ENCODE measurements at places on chromosomes 2 and 18. TPM values are rescaled to one million over a fixed set of nuclear protein-coding genes. Genes with fewer than 3 reads are reported as not detected.
A peak's percentile ranks its signal among the peaks of the same experiment; 100 is the strongest.

- no peak overlapping the region for H3K27ac ChIP-seq
- no peak overlapping the region for H3K4me3 ChIP-seq
- peaks cover 2% of the 10 kb centered on the region for H3K27me3 ChIP-seq
- H3K4me1 ChIP-seq, result no peaks in the 10 kb centered on the region
- peaks cover 24% of the 10 kb centered on the region for H3K36me3 ChIP-seq
- no peak for DNase-seq
These were observed 78.2 kb downstream of the COA5 start for GRCh38 chr2:98530114-98530513.

GRCh38 chr2:201996006-201996405 is 37.6 kb upstream of the FZD7 start:
- no peak overlapping the region for H3K4me3 ChIP-seq
- peaks cover 2% of the 10 kb centered on the region for H3K27me3 ChIP-seq
- no peaks in the 10 kb centered on the region for H3K36me3 ChIP-seq

DNA sequence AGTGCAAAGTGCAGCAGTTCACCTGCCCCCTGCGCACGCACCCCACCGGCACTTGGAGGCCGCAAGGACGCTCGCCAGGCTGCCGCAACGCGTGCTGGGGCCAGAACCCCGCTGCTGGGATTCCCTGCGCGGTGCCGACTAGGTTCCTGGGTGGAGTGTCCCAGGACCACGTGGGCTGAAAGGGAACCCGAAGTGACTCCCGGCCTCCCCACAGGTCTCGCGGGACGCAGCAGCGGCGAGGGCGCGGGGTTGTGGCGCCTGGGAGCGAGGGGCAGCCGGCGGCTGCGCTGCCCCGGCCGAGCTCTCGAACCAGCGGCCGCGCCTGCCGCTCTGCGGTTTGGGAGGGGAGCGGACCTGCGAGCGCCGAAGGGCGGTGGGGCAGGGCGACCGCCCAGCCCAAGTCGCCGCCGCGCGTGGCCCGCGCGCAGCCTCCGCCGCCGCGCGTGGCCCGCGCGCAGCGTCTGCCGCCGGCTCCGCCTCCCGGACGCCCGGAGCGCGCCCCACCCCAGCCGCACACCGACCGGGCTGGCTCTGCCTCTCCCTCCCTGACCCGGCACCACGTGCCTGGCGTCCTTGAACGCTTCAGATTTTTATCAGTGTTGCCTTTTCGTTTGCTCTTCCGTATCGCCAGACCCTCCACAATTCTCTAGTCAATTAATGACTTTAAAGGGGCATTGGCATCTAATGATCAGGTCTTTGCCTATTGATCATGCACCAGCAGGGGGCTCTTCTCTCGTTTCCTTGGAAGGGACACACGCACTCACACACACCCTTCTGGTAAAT is at the start of gene FTCDNL1:
TSS of gene FTCDNL1 (minus strand) at position 475 of the 783 bp plus-strand sequence. CDS start 2,230 bp downstream, outside the sequence.
- H3K4me3 ChIP-seq, result peak within 1 kb of the TSS; percentile 97
- peak within 1 kb of the TSS; percentile 68 for H3K27ac ChIP-seq
- no peaks in the 10 kb centered on the region for H3K36me3 ChIP-seq
- peak; percentile 64 for DNase-seq

GRCh38 chr18:64717026-64717425 is 568.1 kb upstream of the LINC00305 start:
- H3K4me3 ChIP-seq, result no peak overlapping the region
- DNase-seq, result no peak
- H3K27ac ChIP-seq, result no peak overlapping the region
- peaks cover 3% of the 10 kb centered on the region for H3K4me1 ChIP-seq

Gene TUBB8B
- total RNA-seq, result 1.4 TPM

Gene DES
- total RNA-seq, result 0.10 TPM

Gene GAL3ST2
- total RNA-seq, result not detected

Gene PLCL1
- 13.6 TPM for total RNA-seq

Gene KCNG2
- total RNA-seq, result 0.56 TPM

Gene SLC38A11
- not detected for total RNA-seq

All from endothelial cell (in vitro differentiated cells).